ENCODE measurements at places on chromosomes 11 and 22. TPM values are rescaled to one million over a fixed set of nuclear protein-coding genes. Genes with fewer than 3 reads are reported as not detected.

The FXYD2 gene
- 3.6 TPM for total RNA-seq

The EEF1G gene
- 847 TPM for total RNA-seq

DNA sequence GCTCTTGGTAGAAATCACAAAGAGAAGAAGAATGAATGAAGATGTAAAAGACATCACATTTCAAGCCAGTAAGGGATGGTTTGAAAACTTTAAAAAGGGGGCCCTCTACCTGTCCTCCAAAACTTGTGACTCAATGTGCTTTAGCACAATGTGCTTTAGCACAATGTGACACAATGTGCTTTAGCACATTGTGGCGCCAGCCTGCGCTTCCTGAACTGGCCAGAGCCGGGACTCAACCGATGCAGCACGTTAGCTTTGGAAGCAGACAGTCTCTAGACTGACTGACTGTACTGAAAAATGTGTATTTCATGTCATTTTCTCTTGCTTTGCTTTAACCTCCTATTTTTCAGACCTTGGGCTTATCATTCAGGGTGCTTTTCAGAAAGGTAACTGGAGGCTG, 63.5 kb downstream of the FAM83F start:
- H3K27me3 ChIP-seq, result no peaks in the 10 kb centered on the region
- no peak for DNase-seq
- H3K36me3 ChIP-seq, result no peaks in the 10 kb centered on the region
- no peak overlapping the region for H3K4me3 ChIP-seq
- no peak overlapping the region for H3K27ac ChIP-seq

- DNase-seq, result no peak
- no peaks in the 10 kb centered on the region for H3K4me1 ChIP-seq
- H3K27me3 ChIP-seq, result no peaks in the 10 kb centered on the region
- no peak overlapping the region for H3K27ac ChIP-seq
- H3K4me3 ChIP-seq, result no peak overlapping the region
These were observed 93.1 kb upstream of the TMEM45B start for GRCh38 chr11:129722529-129722928.

- H3K27me3 ChIP-seq, result no peaks in the 10 kb centered on the region
- peak overlapping the region; percentile 56 for H3K4me3 ChIP-seq
- peak; percentile 84 for DNase-seq
- peaks cover 16% of the 10 kb centered on the region for H3K36me3 ChIP-seq
- H3K4me1 ChIP-seq, result peaks cover 43% of the 10 kb centered on the region
These were observed 1.4 kb upstream of the MAPK11 start for GRCh38 chr22:50271519-50271970.

DNA sequence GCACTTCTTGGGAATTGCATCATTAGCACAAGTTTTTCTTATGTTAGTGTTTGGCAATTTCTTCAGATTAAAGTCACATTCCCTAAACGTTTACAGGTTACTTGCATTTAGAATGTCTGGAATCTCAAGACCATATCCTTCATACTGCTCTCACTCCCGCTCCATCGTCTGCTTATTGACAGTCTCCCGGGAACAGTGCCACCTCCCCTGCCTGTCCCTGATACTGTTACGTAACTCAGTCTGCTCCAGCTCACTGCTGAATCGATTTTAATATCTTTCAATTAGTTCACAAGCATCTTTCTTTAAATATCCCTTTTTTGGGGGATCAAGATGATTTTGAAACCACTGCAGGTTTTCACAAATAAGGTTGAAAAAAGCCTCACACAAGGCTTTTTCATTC, 48.2 kb downstream of the GLYATL2 start:
- H3K27me3 ChIP-seq, result no peaks in the 10 kb centered on the region
- no peak for DNase-seq
- no peak overlapping the region for H3K4me3 ChIP-seq
- H3K36me3 ChIP-seq, result no peaks in the 10 kb centered on the region
- no peaks in the 10 kb centered on the region for H3K4me1 ChIP-seq
- H3K27ac ChIP-seq, result no peak overlapping the region

The ZBTB16 gene
- 221 TPM for total RNA-seq

The MAP6 gene
- 5.8 TPM for total RNA-seq

- no peaks in the 10 kb centered on the region for H3K27me3 ChIP-seq
- peak overlapping the region; percentile 30 for H3K27ac ChIP-seq
- H3K4me3 ChIP-seq, result no peak overlapping the region
- DNase-seq, result peak; percentile 5
- no peaks in the 10 kb centered on the region for H3K36me3 ChIP-seq
- H3K4me1 ChIP-seq, result peaks cover 45% of the 10 kb centered on the region
These were observed 62.1 kb upstream of the ARFGAP3 start for GRCh38 chr22:42919199-42919598.

GRCh38 chr11:14803846-14804245, 88.2 kb downstream of the CYP2R1 start:
- H3K27me3 ChIP-seq, result no peaks in the 10 kb centered on the region
- no peaks in the 10 kb centered on the region for H3K4me1 ChIP-seq
- DNase-seq, result no peak
- no peak overlapping the region for H3K4me3 ChIP-seq
- peaks cover 9% of the 10 kb centered on the region for H3K36me3 ChIP-seq
- H3K27ac ChIP-seq, result no peak overlapping the region

The SNX32 gene
- not detected for total RNA-seq

DNA sequence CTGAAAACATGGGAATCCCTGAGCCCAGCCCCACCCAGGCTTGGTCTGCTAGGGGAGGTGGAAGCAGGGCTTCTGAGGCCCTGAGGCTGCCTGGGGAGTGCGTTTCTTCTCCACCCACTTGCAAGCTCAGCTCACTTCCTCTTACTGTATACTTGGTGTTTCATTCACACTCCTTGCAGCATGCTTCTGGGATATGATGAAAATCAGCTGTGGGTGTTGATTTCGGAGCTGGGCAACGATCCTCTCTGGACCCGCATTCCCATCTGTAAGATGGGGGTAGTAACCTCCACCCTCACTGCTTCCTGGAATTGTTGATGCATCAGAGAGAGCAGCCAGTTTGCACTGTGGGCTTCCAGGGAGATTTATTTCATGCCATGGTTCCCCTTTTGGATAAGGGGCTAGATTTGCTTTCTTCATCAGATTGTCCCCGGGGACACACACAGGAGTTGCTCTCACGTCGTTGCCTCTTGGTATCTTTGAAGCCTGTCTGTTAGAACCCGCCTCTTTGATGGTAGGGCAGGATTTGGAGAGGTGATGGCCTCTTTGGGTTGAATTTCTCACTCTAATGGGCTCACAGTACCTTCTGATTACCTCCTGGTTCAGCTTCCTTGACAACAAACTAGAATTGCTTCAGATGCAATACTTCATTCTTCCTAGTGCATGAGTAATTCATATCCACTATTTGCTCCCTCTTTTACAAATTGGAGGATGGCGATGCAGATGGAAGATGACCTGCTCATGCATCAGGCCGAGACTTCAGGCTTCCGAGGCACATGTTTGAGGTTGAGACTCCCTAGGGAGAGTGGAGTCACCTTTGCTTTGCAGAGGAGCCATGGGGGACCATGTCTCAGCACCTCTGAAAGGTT, 40.4 kb downstream of the BCR start:
- H3K27me3 ChIP-seq, result no peaks in the 10 kb centered on the region
- peaks cover 93% of the 10 kb centered on the region for H3K4me1 ChIP-seq
- H3K4me3 ChIP-seq, result no peak overlapping the region
- H3K36me3 ChIP-seq, result no peaks in the 10 kb centered on the region

- no peak for DNase-seq
- H3K36me3 ChIP-seq, result peaks cover 74% of the 10 kb centered on the region
- H3K27me3 ChIP-seq, result no peaks in the 10 kb centered on the region
- no peak overlapping the region for H3K4me3 ChIP-seq
- no peak overlapping the region for H3K27ac ChIP-seq
These were observed 86.3 kb upstream of the NNMT start for GRCh38 chr11:114209904-114210303.

DNA sequence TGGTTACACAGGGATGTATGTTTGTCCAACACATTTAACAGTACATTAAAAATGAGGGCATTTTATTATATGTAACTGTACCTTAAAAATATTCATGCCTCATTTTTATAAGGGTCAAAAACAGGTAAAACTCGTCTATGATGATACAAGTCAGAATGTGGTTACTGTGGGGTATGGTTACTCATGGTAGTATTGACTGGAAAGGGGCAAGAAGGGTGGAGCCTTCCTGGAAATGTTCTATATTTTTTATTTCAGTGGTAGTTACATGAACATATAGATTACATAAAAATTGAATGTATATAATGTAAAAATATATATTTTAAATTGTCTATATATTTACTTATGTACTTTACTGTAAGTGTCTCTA, 99.8 kb downstream of the STIM1 start:
- H3K36me3 ChIP-seq, result no peaks in the 10 kb centered on the region
- H3K4me3 ChIP-seq, result no peak overlapping the region
- no peak for DNase-seq
- H3K4me1 ChIP-seq, result peaks cover 28% of the 10 kb centered on the region

GRCh38 chr11:12662101-12662689, 12.0 kb upstream of the TEAD1 start:
- no peak for DNase-seq
- no peaks in the 10 kb centered on the region for H3K36me3 ChIP-seq
- no peak overlapping the region for H3K4me3 ChIP-seq
- H3K27me3 ChIP-seq, result no peaks in the 10 kb centered on the region

The PNPLA3 gene
- total RNA-seq, result 3.7 TPM

- H3K4me1 ChIP-seq, result peaks cover 24% of the 10 kb centered on the region
- DNase-seq, result no peak
- no peaks in the 10 kb centered on the region for H3K27me3 ChIP-seq
- peaks cover 23% of the 10 kb centered on the region for H3K36me3 ChIP-seq
- no peak overlapping the region for H3K4me3 ChIP-seq
- H3K27ac ChIP-seq, result peak overlapping the region; percentile 59
These were observed 17.5 kb downstream of the UQCR10 start for GRCh38 chr22:29784451-29785361.

GRCh38 chr11:133955945-133956421, 785 bp downstream of the IGSF9B start:
- H3K4me3 ChIP-seq, result peak overlapping the region; percentile 61
- peaks cover 46% of the 10 kb centered on the region for H3K27me3 ChIP-seq
- peaks cover 13% of the 10 kb centered on the region for H3K4me1 ChIP-seq

DNA sequence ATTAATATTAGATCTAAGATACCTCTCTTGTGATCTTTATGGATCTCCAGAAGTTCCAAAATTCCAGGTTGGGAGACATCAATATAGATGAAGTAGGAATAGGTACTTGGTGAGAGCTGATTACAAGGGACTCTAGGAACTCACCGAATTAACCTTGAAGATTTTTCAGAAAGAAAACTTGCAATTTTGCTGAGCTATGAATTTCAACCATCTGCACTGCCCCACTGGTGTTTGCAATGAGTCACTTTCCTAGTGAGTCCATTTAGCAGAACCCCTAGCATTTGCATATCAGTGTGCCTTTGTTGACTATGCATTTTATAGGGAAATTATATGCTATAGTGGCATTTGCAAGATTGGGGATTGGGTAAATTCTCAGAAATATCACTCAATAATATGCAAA, 122.0 kb downstream of the CTNND1 start:
- no peak overlapping the region for H3K27ac ChIP-seq
- H3K27me3 ChIP-seq, result no peaks in the 10 kb centered on the region
- no peak for DNase-seq
- H3K4me3 ChIP-seq, result no peak overlapping the region

- no peaks in the 10 kb centered on the region for H3K4me1 ChIP-seq
- H3K27me3 ChIP-seq, result no peaks in the 10 kb centered on the region
- H3K36me3 ChIP-seq, result no peaks in the 10 kb centered on the region
- no peak for DNase-seq
- no peak overlapping the region for H3K4me3 ChIP-seq
These were observed 696.2 kb upstream of the TENM4 start for GRCh38 chr11:80136991-80137390.

GRCh38 chr11:110337570-110338193, 41.3 kb upstream of the RDX start:
- H3K4me3 ChIP-seq, result no peak overlapping the region
- DNase-seq, result no peak
- H3K4me1 ChIP-seq, result no peaks in the 10 kb centered on the region
- no peaks in the 10 kb centered on the region for H3K27me3 ChIP-seq
- H3K27ac ChIP-seq, result no peak overlapping the region

The KCTD14 gene
- total RNA-seq, result 13.6 TPM

The ZNF408 gene
- 9.3 TPM for total RNA-seq

The PARVA gene
- 84.0 TPM for total RNA-seq

- no peak overlapping the region for H3K4me3 ChIP-seq
- peak; percentile 49 for DNase-seq
- H3K4me1 ChIP-seq, result no peaks in the 10 kb centered on the region
- H3K27me3 ChIP-seq, result peaks cover 50% of the 10 kb centered on the region
- H3K36me3 ChIP-seq, result no peaks in the 10 kb centered on the region
These were observed 15.0 kb upstream of the FGF3 start for GRCh38 chr11:69834251-69834650.

The OR4D5 gene
- not detected for total RNA-seq

The FGF4 gene
- total RNA-seq, result not detected

DNA sequence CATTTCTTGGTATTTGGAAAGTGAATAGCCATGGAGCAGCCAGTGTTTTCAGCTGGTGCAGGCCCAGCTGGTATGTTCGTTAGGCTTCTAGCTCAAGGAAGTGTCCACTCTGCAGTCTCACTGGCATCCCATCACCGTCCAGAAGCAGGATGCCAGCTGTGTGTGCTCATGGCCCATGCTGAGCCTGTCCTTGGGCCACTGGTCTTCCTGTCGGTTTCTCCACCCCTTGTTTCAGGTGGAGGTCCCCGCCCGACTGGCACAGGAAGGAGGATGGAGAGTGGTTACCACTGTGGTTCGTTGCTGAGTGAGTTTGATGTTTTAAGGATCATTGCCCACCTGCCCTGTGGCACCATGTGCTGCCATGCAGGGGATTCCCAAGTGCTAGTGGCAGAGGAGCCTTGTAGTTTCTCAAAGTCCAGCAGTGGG, 63.7 kb downstream of the MED15 start:
- peaks cover 81% of the 10 kb centered on the region for H3K36me3 ChIP-seq
- no peak overlapping the region for H3K4me3 ChIP-seq
- peaks cover 71% of the 10 kb centered on the region for H3K4me1 ChIP-seq
- no peak for DNase-seq
- H3K27ac ChIP-seq, result peak overlapping the region; percentile 58

The NXPE1 gene
- not detected for total RNA-seq

The AKIP1 gene
- 27.1 TPM for total RNA-seq

The BTG4 gene
- not detected for total RNA-seq

GRCh38 chr22:39456522-39457197, at the start of gene MGAT3:
Gene MGAT3, plus strand, starts transcription at chr22:39457012. Its CDS starts 30,336 bp downstream, at chr22:39487348.
- H3K36me3 ChIP-seq, result no peaks in the 10 kb centered on the region
- H3K27ac ChIP-seq, result peak within 1 kb of the TSS; percentile 47
- H3K4me3 ChIP-seq, result peak within 1 kb of the TSS; percentile 48
- H3K4me1 ChIP-seq, result no peaks in the 10 kb centered on the region
- H3K27me3 ChIP-seq, result peaks cover 23% of the 10 kb centered on the region

GRCh38 chr11:2778630-2779498, 79.1 kb upstream of the KCNQ1OT1 start:
- H3K4me3 ChIP-seq, result no peak overlapping the region
- no peaks in the 10 kb centered on the region for H3K36me3 ChIP-seq
- H3K27ac ChIP-seq, result peak overlapping the region; percentile 84
- DNase-seq, result peak; percentile 92
- H3K27me3 ChIP-seq, result no peaks in the 10 kb centered on the region

The CEND1 gene
- total RNA-seq, result not detected
